ENCODE measurements at places on chromosomes 5 and 9.
A peak's percentile ranks its signal among the peaks of the same experiment; 100 is the strongest.

- DNase-seq: no peak
Observed at GRCh38 chr9:123478160-123478559, 122.2 kb downstream of the CRB2 start.

- no peak for DNase-seq
Observed at GRCh38 chr5:34859253-34859652, 20.3 kb downstream of the TTC23L start.

GRCh38 chr5:145852990-145853389 lies 17.8 kb upstream of the PRELID2 start:
- no peak for DNase-seq

GRCh38 chr5:86716121-86716520 lies 98.4 kb downstream of the COX7C start:
- DNase-seq: no peak

- DNase-seq: no peak
Observed at GRCh38 chr5:82160948-82161347, 117.2 kb downstream of the RPS23 start.

DNA sequence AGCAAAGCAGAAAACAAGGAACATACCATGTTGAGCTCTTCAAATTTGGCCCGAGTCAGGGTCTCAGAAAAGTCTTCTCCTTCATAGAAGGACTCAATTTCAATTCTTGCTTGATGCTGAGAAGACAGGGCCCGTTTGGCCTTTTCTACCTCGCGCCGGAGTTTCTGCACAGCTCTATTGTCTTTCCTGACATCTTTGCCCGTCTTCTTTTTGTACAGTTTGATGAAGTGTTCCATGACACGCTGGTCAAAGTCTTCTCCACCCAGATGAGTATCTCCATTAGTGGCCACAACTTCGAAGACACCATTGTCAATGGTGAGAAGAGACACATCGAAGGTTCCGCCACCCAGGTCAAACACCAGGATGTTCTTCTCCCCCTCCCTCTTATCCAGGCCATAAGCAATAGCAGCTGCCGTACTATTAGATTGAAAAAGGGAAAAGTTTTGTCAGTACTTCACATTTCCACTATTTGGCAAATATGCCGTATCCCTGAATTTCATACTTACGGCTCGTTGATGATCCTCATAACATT lies 2.2 kb downstream of the HSPA5 start:
- no peak for DNase-seq

- DNase-seq: no peak
Observed at GRCh38 chr9:86672301-86672700, 275.0 kb downstream of the GAS1 start.

DNA sequence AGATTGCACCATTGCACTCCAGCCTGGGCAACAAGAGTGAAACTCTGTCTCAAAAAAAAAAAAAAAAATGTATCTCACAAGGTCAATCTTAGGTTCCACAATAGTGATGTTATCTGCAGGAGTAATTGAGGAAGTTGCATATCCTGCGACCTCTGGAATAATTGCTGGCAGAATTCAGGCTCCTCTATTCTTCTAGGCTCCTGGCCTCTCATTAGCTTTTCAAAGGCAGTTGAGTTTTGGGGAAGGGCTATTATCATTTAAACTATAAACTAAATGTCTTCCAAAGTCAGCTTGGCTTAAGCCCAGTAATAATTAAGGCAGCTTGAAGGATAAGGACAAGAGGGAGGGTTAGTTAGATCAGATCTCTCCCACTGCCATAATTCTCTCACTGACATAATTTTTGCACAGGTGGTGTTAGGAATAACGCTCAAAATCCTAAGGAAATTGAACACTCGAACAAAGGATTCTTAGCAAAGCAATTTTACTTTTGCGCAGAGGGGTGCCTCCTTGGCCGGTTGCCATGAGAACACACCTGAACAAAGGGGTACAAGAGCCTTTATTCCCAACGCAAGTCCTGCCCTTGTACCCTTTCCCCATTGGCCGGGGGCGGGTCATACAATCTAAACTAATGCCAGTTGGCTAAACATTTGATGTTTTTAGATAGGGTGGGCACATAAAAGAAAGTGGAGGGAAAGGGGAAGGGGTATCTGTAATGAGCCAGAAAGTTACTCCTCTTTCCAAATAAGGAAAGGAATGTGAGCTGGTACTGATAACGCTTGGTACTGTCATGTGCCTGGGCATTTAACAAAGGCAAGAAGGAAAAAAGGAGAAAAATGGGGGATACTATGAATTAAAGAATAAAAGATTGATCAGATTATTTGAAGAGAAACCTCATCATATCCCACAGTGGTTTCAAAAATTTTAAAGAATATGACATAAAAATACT lies 106.4 kb upstream of the CCNG1 start:
- no peak for DNase-seq

DNA sequence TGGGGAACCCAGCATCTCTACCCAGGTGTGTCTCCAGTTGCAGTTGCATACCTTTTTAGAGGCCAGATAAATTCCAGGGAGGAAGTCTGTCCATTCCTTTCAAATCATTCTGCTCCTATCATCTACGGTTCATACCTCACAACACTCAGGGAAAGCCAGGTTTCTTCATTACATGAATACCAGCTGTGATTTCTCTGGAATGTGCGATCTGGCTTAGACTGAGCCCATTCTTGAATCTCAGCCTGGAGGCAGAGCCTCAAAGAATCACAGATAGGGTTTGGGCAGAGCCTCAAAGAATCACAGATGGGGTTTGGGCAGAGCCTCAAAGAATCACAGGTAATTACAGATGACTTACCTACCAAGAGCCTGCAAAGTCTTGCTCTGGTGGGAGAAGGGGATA lies 7.2 kb downstream of the P4HA2 start:
- no peak for DNase-seq

- no peak for DNase-seq
Observed at GRCh38 chr9:109967651-109968642, 187.9 kb downstream of the PALM2AKAP2 start.

GRCh38 chr5:112823656-112824055 lies 37.4 kb upstream of the SRP19 start:
- DNase-seq: no peak

GRCh38 chr9:121732886-121733285 lies 81.5 kb downstream of the DAB2IP start:
- no peak for DNase-seq

DNA sequence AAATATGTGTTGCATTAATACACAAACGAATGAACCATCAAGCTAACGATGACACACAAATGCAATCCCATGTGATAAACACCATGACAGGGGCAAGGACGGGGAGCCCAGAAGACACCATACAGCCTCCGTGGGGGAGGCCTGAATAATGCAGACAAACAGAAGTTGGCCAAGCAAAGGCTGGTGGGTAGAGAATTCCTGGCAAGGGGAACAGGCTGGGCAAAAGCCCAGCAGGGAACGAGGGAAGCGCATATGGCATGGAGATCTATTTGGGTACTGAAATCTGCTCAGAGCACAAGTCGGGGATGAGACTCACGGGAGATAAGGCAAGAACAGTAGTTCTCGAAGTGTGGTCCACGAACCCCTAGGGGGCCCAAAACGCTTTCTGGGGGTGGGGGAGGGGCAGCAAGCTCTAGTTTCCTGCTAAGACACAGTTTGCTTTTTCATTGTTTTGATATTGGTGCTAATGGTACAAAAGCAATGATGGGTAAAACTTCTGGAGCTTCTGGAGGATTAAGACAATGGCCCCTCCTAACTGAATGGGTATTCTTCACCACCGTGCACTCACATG lies 42.9 kb upstream of the FBXW11 start:
- no peak for DNase-seq

DNA sequence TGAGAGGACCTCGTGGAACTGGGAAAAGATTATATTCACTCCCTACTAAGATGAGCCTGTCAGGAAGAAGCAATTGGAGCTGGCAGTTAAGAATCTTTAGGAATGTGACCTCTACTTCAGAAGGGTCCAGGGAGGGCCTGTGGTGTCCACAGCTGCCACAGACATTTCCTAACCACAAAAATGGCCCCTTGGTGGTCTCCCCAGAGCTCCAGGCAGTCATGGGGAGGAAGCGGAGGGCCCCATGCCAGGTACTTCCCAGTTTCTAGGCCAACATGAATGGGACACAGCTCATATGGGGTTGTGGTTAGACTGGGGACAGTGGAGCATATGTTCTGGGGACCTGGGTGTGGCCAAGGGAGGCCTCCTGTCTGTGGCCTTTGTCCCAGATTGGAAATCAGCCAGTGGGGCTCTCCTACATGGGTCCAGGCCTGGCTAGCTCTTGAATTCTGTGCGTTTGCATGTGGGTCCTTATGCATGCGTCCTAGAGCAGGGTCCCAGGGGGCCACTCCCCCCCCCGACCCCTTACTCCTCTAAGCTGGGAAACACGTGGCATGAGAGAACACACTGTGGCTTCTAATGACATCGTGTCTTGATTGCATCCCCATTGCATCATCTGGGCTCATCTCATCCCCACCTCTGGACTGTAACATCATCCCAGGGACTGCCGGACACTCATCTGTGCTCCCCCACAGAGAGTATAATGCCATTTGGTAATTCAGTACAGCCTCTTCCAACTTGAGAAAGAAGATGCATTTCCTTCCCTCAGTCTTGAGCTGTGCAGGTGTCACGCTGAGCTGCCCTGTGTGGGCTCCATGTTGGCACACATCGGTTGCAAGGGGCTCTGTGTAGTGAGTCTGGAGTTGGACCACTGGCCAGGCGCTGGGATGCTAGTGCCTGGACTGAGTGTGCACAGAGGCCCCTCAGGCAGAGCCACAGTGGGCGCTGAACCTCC lies 31.3 kb downstream of the IRF1 start:
- DNase-seq: no peak

GRCh38 chr5:126208691-126209090 lies 214.5 kb upstream of the GRAMD2B start:
- DNase-seq: no peak

GRCh38 chr5:50666261-50667022 lies at the start of gene PARP8:
Gene PARP8 (plus strand): TSS chr5:50666637. CDS start chr5:50667096, 459 bp downstream.
- DNase-seq: peak; percentile 43

- DNase-seq: no peak
Observed at GRCh38 chr9:123099042-123099441, 65.6 kb downstream of the GPR21 start.

DNA sequence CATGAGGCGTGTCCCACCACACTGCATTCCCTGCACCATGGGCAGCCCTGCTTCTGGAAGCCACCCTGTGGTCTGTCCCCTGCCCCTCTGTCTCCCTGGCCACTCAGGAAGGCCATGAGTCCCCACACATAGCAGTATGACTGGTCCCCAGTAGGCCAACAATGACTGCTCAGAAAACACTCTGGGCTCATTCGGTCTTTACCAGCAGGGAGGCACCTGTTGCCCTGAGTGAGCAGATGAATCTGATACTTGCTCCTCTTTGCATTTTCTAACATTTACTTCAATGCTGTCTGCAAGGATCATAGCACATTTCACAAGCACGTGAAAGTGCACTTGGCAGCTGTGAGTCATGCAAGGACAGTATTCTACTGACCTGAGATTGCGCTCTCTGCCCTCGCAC lies 365.4 kb upstream of the IRX1 start:
- no peak for DNase-seq

- no peak for DNase-seq
Observed at GRCh38 chr9:25939126-25939525, 260.9 kb upstream of the TUSC1 start.

- DNase-seq: no peak
Observed at GRCh38 chr5:92023141-92023471, 640.0 kb upstream of the ARRDC3 start.

DNA sequence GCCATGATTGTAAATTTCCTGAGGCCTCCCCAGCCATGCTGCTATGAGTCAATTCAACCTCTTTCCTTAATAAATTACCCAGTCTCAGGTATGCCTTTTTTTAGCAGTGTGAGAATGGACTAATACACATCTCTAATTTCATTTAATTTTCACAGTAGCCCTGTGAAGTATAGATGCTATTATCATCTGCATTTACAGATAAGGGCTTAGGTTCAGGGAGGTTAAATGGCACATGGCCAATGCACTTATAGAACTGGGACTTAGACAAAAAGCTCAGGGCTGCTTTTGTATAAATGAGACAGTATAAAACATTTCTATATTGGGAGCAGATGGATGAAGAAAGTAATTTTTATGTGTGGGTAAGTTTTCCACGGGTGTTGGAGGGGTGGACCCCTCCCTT lies 62.9 kb upstream of the PANK3 start:
- no peak for DNase-seq

DNA sequence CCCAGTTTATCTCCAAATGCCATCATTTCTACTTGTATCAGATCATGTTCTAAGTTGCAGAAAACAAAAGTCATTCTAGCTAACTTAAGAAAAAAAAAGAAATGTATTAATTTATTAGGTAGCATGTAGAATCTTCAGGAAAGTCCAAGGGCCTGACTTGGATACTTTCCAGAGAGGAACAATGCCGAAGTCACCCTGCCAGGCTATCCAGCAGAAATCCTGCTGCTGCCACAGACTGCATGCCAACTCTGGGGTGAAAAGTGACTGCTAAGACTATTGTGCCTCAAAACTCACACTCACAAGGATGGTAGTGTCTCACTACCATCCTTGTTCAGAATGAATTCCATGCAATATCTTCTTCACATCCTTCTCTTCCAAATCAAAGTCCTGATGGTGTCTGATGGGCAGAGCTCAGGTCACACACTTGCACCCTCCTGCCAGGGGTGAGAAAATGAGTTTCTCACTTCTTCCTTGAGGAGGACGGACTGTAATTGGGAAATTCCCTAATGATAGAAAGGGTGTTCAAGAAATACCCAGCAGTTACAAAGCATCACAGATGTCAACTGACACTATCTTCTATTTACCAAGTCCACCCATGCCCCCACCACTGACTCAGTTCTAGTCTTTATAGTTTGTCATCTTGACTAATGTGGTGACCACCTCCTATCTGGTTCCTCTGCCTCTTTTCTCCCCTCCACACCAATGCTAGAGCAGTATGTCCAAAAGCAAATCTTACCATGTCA lies 279.4 kb downstream of the CWC27 start:
- no peak for DNase-seq

DNA sequence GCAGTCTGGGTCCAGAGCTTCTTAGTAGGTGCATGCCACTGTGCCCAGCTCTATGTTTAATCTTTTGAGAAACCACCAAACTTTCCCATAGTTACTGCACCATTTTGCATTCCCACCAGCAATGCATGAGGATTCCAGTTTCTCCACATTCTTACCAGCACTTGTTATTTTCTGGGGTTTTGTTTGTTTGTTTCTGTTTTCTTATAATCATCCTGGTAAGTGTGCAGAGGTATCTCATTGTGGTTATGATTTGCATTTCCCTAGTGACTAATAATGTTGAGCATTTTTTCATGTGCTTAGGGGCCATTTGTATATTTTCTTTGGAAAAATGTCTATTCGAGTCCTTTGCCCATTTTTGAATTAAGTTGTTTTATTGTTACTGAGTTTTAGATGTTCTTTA lies 11.4 kb downstream of the FOXE1 start:
- DNase-seq: no peak

- DNase-seq: no peak
Observed at GRCh38 chr9:81981883-81982282, 6.7 kb upstream of the SPATA31D1 start.

DNA sequence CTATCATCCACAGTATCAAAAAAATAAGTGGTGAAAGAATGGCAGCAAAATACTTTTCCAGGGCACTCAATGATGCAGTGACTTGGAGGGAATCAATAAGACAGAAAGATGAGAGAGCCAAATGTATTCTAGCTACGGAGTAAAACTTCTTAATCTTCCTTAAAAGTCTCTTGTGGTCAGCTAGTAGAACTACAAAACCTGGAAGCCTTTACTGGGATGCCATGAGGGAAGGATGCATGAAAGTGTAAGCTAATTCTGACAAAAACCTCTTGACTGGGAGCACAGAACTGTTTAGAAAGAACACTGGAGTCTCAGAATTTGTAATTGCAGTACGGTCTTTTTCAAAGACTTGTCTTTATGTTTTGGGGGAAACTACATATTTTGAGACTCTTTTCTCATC lies 432.8 kb upstream of the PTPRD start:
- no peak for DNase-seq
